ENCODE measurements at places on chromosomes 4 and X. TPM values are rescaled to one million over a fixed set of nuclear protein-coding genes. Genes with fewer than 3 reads are reported as not detected.

The FHIP1A gene
- 0.76 TPM for total RNA-seq

The DKK2 gene
- not detected for total RNA-seq

The XPNPEP2 gene
- total RNA-seq, result 0.38 TPM

The CCDC120 gene
- total RNA-seq, result 3.5 TPM

Data from activated CD8-positive, alpha-beta T cell treated with anti-CD3 and anti-CD28 coated beads for 36 hours (primary cell).